ENCODE measurements at places on chromosomes 3 and 15.

- no peak for DNase-seq
These were observed 402.1 kb upstream of the MCTP2 start for GRCh38 chr15:93829115-93829870.

DNA sequence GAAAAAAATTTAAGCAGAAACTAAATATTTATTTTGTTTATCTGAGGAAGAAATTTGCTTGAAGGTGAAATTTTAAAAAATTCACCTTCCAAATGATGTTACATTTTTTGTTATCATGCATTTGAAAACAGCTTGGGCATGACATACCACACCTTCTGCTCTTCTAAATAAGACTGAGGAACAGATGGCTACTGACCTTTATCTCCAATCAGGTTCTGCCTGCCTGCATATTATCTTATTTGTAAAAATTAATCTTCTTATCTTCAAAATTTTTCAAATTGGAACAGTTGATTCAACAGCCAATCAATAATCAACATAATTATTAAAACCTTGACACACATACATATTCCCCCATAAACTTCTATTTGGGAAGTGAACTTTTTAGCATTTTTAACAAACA is 641.8 kb upstream of the ZNF385D start:
- DNase-seq: no peak

GRCh38 chr3:179898024-179898423 is 138.7 kb downstream of the PEX5L start:
- DNase-seq: no peak

GRCh38 chr15:50911621-50912020 is 3.1 kb downstream of the AP4E1 start:
- DNase-seq: no peak

GRCh38 chr15:62877276-62877857 is 165.2 kb upstream of the TPM1 start:
- no peak for DNase-seq

DNA sequence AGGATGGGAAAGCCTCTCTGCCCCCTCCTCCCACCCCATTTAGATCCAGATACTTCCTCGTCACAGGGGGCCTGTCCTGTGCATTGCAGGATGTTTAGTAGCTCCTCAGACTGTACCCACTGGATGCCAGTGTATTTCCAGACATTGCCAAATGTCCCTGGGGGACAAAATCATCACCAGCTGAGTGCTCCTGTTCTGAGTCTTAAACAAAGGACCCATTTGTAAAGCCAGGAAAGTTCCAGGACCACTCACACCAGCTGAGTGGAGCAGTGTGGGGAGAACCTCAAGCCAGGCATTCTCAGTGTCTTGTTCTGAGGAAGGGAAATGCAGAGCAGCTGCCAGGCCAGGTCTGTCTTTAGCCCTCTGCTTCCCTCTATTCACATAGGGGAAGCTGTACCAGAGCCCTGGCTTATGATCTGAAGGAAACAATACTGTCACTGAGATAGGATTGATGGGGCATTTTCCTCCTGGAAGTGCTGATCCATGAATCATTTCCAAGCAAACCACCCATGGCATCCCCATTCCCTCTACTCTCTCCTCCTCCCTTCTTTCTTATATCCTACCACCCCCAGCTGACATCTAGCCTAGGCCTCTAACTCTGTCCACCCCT is 67.4 kb upstream of the MEX3B start:
- DNase-seq: no peak

Data from NCI-H1092 (cell line).